ENCODE measurements at places on chromosomes 16 and 17.

GRCh38 chr16:50050802-50051201 lies 15.0 kb upstream of the HEATR3 start:
- DNase-seq = no peak

DNA sequence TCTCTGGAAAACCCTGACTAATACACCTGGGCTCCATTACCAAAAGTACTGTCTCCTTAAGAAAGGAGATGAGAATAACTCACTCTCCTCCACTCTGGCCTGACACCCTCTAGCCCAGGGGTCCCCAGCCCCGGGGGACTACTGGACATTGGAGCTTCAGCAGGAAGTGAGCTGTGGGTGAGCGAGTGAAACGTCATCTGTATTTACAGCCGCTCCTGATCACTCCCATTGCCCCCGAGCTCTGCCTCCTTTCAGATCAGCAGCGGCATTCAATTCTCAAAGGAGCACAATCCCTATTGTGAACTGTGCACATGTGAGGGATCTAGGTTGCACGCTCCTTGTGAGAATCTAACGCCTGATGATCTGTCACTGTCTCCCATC lies 126.3 kb upstream of the TNRC6C start:
- DNase-seq = no peak

GRCh38 chr16:50864386-50864785 lies 122.5 kb downstream of the CYLD start:
- DNase-seq = no peak

- no peak for DNase-seq
These were observed 29.9 kb upstream of the TNRC6C start for GRCh38 chr17:77928519-77929179.

GRCh38 chr17:66043419-66043818 lies 148.5 kb downstream of the CEP112 start:
- DNase-seq = no peak

DNA sequence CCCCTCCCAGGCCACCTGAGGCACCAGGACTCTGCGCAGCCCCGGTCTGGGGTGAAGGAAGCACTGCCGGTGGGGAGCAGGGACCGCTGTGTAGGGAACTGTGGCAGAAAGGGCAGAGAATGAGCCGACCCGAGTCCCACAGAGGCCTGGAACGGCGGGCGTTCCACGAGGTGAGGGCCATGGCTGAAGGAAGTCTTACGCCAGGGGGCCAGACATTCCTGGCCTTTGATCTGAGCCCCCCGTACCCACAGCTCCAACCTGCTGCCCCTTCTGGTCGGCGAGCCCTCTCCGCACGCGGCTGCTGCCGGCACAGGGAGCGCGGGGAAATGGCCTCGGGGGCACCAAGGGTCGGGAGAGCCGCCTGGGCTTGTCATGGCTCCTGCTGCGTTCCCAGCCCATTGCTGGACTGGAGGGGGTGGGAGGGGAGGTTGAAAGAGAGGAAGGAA lies 1.4 kb upstream of the WNT3 start:
- no peak for DNase-seq

GRCh38 chr17:79304884-79305283 lies 230.3 kb downstream of the ENGASE start:
- DNase-seq = no peak

- DNase-seq = peak; percentile 73
These were observed 39.4 kb upstream of the RAI1 start for GRCh38 chr17:17641621-17642409.

- DNase-seq = no peak
These were observed 284.4 kb downstream of the FOXL1 start for GRCh38 chr16:86862595-86863280.

- DNase-seq = no peak
These were observed 24.0 kb downstream of the PIK3R5 start for GRCh38 chr17:8941520-8941919.

DNA sequence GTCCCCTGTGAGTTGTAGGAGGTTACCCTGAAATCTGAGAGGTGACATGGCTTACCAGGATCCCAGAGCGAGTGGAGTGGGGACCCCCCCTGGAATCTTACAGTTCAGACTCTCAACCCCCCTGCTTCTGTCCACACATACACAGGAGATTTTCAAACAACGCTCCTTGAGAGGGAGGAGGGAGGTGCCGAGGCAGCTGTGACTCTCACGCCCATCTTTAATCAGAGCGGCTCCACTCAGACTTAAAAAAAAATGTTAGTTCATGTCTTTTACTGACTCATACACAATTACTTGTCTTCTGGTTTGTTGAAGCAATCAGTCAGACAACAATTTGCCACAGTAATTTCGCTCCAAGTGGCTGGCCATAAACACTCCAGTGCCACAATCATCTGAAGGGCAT lies 15.4 kb upstream of the TMEM220 start:
- DNase-seq = no peak

- no peak for DNase-seq
These were observed 12.2 kb downstream of the ATP6V0D1 start for GRCh38 chr16:67468731-67469130.

Data from activated T-cell treated with anti-CD3 and anti-CD28 coated beads for 24 hours (primary cell).